ENCODE measurements at places on chromosomes 2 and 18.
A peak's percentile ranks its signal among the peaks of the same experiment; 100 is the strongest.

- no peak for DNase-seq
Measured at GRCh38 chr2:64650722-64651338, 2.9 kb downstream of the SERTAD2 start.

- DNase-seq = no peak
Measured at GRCh38 chr2:233408366-233409285, 54.3 kb downstream of the DGKD start.

DNA sequence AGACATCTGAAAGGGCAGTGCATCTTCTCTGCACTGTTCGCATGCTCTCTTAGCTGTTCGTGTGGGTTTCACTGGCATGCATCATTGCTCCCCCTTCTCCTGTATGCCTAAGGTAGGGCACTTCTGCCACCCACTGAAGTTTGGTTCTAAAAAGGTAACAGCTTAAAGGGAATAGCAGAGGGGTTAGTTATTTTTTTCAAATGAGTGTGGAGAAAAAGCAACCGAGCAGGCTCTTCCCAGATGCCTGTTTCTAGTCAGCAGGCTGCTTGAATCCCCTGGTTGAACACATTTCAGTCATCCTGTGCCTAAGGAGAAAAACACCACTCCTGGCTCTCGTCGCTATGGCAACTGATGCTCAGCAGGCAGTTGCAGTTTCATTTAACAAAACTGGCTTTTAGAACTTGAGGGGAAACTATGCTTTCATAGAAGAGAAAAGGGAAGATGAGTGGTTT is 69.8 kb upstream of the GALNT3 start:
- DNase-seq = no peak

DNA sequence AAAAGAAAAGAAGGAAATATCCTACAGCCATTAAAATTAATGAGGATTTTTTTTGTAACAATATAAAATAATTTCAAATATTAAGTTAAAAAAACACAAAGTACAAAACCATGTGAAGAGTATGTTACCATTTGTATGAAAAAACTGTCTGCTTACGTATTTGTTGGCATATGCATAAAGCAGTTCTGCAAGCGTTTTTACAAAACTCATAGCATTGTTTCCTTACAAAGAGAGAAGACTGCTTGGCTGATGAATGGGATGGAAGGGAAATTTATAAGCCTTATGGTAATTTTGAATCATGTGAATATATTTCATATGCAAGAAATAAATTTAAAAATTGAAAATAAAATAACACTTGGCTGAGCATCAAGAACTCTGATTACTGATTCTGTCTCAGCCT is 63.1 kb downstream of the METTL4 start:
- no peak for DNase-seq

- DNase-seq = no peak
Measured at GRCh38 chr2:179467960-179468359, 203.3 kb upstream of the SESTD1 start.

- no peak for DNase-seq
Measured at GRCh38 chr2:44075541-44075940, 79.8 kb upstream of the LRPPRC start.

GRCh38 chr18:63363951-63364350 is 3.1 kb downstream of the KDSR start:
- no peak for DNase-seq

GRCh38 chr2:57725337-57725947 is 321.2 kb upstream of the VRK2 start:
- no peak for DNase-seq

DNA sequence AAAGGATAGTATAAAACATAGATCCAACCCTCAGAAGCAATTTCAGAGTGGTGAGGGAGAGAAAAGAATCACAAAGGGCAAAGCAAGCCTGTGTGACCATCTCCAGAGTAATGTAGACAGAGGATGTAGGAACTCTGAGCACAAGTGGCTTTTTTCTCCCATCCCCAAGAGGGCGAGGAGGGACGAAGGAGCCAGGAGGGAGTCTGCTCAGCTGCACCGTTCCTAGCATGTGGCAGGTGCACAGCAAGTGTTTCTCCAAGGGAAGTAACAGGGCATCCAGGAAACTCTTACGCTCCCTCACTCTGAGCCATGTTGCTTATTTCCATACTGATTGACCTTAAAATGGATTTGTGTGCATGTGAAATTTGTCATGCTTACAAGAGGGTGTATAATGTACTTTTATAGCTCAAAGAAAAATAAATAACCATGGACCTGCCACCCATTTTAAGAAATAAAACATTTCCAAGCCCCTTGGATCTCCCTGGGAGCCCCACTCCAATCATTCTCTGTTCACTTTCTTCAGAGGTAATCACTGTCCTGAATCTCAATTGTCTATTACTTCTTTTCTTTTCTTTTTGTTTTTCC is 37.8 kb upstream of the SEC11C start:
- no peak for DNase-seq

GRCh38 chr2:47269316-47270232 is 114.5 kb upstream of the STPG4 start:
- DNase-seq = no peak

DNA sequence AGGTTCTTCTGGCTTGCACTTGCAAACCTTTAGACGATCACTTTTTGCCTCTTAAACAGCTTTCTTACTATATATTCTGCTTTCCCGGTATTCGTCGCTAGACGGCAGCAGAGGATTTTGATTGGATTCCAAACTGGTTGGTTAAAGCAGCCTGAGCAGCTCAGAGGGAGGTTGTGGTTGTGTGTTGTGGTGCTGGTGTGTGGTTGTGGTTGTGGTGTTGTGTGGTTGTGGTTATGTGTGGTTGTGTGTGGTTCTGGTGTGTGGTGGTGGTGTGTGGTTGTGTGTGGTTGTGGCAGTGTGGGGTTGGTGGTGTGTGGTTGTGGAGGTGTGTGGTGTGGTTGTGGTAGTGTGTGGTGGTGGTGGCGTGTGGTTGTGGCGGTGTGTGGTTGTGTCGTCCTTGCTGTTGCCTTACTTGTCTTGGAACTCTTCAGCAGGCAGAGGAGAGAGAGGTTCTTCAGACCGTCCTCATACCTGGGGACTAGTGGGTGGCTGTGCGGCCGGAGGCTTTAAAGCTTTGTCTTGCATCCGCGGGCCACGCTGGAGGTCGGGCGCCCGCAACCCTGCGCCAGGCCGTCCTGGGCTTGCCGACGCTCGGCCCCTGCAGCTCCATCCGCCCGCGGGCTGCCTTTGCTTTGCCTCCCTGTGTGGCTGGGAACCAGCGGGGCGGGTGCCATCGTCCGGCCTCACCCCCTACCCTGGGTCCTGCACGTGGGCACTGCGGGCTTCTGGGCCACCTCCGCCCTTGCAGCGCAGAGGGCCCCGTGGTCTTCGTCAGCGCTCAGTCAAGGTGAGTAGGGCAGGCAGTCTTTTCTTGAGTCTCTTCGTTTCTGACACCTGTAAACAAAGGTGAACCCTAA is 190.8 kb downstream of the ARHGAP28 start:
- no peak for DNase-seq

GRCh38 chr2:190469771-190470170 is 61.6 kb downstream of the MFSD6 start:
- peak; percentile 58 for DNase-seq

DNA sequence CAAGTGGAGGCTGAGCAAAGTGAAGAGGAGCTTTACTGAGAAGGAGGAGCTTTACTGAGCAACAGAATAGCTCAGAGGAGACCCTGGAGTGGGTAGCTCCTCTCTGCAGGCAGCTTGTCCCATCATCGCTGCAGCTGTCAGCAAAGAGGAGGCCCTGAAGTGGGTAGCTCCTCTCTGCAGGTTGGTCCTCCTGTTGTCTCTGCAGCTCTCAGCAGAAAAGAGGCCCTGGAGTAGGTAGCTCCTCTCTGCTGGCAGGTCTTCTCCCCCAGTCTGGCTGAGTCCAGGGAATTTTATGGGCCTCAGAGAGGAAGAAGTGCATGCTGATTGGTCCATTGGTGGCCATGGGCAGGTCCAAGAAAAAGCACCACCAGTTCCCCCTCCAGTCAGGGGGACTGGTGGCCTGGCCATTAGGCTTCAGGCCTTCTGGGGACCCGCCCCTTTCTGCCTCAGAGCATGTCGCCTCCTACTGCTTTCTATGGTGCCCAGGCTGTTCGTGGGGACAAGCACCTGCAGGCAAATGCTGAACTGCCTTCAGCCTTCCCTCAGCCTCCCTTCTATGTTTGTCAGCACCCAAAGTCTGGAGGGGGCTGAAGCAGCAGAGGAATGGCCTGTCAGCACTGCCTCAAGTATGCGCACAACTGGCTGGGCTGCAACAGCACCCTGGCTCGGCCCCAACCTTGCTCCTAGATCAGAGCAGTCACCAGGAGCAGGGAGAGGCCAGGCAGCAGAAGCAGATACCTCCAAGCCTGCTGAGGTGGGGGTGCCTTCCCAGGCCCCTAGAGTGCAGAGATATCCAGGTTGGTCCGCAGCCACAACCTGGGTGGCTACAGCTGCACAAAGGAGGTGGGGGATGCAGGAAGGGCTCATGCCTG is 5.9 kb downstream of the ZSCAN30 start:
- no peak for DNase-seq

DNA sequence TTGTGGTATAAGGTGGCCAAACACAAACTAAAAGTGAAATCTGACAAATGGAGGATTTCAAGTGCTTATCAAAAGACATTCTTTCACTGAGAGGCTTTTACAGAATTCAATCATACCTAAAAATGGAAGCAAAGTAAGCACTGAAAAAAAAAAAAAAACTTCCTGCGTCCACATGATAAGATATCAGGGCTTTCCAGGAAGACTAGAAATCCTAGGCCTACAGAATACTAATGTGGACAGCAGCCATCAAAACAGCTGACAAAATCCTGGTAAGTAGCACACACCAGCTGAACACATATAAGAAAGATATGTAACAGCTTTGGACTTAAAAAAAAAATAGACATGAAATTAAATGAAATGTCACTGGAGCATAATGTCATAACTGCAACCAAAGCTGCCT is 178.2 kb downstream of the SUCLG1 start:
- DNase-seq = no peak

DNA sequence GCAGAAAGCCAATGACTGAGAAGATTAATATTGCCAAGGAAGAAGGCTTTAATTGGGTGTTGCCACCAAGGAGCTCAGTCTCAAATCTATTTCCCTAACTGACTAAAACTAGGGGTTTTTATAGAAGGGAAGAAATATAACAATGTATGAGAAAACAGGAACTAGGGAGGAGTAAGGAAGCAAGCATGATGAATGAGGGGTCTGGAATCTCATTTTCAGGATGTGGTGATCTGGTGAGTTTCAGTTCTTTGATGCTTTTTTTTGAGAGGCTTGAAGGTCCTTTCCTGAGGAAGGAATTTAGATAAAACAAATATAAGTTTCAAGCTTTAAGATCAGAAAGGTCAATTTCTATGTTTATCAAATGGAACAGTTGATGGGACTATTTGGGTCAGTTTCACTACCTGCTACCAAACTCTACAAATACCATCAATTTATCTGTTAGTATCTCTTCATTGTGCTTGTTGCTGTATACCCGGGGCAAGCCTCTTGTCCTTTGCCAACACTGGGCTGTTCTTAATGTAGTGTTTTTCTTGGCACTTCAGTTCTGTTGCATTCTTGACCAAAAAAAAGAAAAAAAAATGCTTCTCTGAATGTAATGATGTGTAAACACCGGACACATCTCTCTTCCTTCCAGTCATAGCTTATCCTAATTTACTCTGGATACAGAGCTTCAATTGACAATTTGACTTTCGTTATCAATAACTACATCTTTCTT is 357.0 kb downstream of the GALNT13 start:
- DNase-seq = no peak

DNA sequence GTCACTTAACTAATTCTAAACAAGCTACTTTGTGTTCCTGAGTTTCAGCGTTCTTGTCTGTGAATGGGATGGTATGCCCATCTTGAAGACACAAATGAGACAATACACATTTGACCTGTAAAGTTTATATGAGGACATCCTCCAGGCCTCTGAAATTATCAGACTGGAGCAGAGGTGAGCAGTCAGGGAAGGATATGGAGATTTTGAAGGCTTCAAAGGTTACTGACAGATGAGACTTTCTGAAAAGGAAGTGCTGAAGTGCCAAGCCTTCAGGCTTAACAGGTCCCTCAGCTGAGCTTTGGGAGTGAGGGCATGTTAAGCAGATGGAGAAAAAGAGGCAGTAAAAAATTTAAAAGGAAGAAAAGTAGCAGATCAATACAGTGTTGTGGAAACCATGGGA is 110.9 kb upstream of the FOSL2 start:
- DNase-seq = no peak

DNA sequence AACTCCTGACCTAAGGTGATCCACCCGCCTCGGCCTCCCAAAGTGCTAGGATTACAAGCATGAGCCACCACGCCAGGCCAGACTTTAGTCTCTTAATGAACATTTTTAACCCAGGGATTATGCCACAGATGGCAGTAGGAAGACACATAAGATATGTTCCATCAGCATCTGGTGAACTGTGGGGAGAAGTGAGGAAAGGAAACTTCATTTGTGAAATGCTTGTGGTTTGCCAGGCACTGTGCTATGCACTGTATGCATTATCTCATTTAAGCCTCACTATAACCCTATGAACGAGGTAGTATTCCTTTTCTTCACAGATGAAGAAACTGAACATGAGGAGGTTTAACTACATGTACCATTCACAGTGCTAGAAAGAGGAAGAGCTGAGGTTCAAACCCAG is 29.3 kb downstream of the PTRHD1 start:
- no peak for DNase-seq

DNA sequence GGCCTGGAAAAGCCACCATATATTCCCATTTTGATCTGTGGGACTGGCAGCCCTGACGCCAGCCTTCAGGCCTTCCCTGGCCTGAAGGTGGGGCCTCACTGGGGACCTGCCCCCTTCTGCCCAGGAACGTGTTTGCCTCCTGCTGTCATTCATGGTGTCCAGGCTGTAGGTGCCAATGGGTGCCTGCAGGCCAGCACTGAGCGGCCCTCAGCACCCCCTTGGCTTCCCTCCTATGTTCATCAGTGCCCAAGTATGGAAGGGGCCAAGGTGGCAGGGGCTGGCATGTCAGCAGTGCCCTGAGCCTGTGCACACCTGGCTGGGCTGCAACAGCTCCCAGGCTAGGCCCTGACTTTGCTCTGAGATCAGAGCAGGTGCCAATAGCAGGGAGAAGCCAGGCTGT is 800.3 kb upstream of the RAB6C start:
- no peak for DNase-seq

GRCh38 chr18:47470941-47471340 is 219.5 kb upstream of the SKOR2 start:
- DNase-seq = no peak

DNA sequence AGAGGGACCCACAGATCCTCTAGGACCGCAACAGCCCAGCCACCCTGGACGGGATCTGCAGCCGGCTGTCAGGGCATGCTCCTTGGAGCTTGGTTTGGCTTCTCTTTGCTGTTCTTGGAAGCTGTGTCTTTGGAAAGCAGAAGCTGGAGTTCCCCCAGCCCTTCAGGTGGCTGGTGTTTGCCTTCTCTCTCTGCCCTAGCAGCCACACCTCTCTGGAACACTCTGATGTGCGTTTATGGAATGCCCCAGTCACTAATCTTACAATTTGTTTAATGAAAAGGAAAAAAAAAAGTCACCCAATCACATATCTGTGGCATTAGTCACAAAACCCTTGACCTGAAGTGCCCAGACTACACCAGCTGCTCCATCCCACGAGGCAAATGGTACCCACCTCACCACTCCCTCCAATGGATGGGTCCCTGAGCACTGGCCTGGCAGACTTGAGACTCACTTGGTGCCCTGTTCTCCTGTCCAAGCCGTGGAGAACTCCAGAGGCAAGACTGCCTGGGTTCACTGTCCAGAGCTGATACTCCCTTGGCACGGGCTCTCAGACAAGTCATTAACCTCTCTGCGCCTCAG is 70.2 kb upstream of the DAPL1 start:
- no peak for DNase-seq

- DNase-seq = no peak
Measured at GRCh38 chr18:28735731-28736130, 558.8 kb upstream of the CDH2 start.

Measured in NCI-H1417 treated with DMSO at 0.1 percent for 48 hours (cell line).